ENCODE measurements at places on chromosomes 6 and 20.

DNA sequence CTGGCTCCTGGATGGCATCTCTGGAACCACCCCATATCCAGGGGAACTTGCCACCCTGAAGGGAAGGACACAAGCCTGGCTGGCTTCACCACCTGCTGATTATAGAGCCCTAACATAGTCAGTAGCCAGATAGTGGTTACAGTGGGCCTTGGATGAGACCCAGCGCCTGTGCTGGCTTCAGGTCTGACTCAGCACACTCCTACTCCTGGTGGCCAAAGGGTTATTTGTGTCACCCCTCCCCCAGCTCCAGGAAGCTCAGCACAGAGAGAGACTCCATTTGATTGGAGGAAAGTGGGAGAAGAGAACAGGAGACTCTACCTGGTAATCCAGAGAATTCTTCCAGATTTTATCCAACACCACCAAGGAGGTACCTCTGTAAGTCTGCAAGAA lies 12.8 kb downstream of the SNX14 start:
- DNase-seq: no peak

GRCh38 chr6:150639823-150640331 lies 40.2 kb downstream of the PLEKHG1 start:
- no peak for DNase-seq

- peak; percentile 56 for DNase-seq
Measured at GRCh38 chr6:31541059-31541657, 645 bp downstream of the DDX39B start.

DNA sequence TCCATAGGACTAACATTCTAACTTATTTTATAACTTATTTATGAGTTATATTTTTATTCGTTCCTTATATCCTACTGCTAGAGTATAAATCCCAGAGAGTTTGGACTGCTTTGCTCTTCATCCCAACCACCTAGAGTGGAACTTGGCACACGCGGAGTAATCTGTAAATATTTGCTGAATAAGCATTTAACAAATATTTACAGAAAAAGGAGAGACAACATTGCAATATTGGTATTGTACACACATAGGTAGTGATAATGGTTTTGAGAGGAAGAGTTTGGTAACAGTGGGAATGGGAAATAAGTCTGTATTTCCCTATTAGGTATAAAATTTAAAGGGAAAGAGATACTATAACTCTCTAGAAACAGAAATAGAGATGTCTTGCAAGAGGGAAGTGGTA lies 634.8 kb upstream of the CITED2 start:
- DNase-seq: no peak

DNA sequence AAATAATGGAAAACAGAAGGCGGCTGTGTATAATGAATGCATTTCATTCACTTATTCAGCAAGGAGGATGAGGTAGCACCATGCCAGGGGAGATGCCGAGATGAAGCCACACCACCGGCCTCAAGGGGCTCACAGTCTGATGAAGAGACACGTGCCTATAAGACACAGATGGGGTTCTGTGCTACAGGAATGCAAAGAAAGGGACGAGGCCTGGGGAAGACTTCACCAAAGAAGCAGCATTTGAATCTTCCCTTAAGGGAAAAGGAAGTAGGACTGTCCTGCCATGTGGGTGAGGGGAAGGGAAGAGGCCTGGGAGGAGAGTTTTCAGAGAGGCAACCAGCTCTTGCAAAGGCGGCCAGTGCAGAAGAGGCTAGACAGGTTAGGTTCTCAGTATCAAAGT lies 98.9 kb downstream of the PSMG4 start:
- DNase-seq: no peak

DNA sequence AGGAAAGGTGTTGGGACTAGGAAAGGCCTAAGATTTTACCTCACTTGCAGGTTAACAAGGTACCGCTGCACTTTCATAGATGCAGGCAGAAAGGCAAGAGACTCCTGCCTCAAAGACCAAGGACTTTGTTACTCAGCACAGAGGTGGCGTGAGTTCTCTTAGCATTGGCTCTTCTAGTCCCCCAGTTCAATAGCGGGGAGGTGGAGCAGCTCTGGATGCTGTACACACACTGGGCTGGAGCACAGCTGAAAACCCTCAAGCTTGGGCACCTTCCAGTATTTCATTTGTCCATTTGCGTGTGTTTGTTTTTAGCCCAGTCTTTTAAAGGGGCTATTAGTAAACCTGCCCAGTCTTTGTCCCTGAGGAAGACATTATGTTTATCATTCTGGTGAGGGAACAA lies 345.2 kb downstream of the FARS2 start:
- no peak for DNase-seq

GRCh38 chr6:85747666-85748065 lies 105.0 kb upstream of the SYNCRIP start:
- no peak for DNase-seq

DNA sequence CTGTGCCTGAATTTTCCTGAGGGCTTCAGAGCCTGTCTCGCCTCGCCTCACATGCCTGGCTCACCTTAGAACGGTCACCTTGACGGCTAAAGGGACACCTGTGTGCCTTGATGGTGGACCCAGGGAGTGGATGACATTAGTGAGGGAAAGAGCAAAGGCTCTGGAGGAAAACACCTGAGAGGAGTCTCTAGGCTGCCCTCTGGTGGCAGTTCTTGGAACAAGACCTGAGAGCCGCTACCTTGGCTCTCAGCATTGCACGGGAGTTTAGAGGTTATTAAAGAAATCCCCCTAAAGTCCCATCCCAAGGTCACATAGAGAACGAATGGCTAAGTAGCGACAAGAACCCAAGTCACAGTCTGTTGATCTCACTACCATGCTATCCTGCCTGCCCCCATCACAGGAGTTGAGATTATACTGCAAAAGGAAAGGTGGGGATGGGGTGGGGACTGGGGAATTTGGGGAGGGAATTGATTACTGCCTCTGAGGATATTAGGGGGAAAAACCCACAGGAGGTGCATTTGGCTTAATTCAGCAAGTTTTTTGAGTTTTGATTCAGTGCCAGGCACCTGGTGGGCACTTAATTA lies 7.9 kb upstream of the CDSN start:
- DNase-seq: peak; percentile 84

DNA sequence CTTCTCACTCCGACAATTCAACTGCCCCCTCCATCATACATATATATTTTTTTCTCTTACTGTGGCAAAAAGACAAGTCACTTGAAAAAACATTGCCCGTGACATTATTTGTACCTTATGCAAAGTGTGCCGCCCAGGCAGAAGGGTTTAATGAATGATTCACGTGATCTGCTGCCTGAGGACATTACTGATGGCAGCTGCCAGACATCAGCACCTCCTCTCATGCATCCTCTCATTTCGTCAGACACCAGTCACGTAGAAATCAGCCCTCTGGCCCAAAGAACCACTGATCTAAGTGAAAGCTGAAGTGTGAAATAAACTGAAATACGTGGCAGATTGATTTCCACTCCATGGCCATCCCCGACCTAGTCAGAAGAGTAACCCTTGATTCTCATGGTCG lies 218.8 kb upstream of the PDE10A start:
- DNase-seq: no peak

- DNase-seq: no peak
Measured at GRCh38 chr6:147911686-147912085, 403.2 kb downstream of the SAMD5 start.

- no peak for DNase-seq
Measured at GRCh38 chr20:8386991-8387390, 254.9 kb downstream of the PLCB1 start.

DNA sequence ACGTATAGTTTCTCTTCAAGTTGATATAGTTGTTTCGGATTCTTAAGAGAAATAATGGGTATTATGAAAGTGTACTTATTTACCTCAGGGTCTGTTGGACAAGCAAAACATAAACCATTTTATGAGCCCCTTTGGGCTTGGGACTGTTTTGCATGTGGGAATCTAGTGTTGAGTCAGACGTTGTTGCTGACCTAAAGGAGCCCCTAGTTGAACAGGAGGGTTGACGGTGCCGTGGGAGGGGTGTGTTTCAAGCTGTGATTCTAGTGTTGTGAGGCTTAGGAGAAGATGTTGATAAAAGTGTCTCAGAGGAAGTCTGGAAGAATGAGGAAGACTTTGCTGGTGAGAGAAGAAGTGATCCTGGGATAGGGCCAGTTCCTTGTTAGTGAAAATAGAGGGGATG lies 140.0 kb downstream of the ARID1B start:
- DNase-seq: no peak

DNA sequence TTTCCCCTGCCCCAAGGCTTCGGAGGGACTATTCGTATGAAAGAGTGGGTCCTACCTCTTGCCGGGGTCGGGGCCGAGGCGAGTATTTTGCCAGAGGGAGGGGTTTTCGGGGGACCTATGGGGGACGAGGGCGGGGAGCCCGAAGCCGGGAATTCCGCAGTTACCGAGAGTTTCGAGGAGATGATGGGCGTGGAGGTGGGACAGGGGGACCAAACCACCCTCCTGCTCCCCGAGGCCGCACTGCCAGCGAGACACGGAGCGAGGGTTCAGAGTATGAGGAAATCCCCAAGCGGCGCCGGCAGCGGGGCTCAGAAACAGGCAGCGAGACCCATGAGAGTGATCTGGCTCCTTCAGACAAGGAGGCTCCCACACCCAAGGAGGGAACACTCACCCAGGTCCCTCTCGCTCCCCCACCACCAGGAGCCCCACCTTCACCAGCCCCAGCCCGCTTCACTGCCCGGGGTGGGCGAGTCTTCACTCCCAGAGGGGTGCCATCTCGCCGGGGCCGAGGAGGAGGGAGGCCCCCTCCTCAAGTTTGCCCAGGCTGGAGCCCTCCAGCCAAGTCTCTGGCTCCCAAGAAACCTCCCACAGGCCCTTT lies 11.3 kb downstream of the PRRC2A start:
- no peak for DNase-seq

DNA sequence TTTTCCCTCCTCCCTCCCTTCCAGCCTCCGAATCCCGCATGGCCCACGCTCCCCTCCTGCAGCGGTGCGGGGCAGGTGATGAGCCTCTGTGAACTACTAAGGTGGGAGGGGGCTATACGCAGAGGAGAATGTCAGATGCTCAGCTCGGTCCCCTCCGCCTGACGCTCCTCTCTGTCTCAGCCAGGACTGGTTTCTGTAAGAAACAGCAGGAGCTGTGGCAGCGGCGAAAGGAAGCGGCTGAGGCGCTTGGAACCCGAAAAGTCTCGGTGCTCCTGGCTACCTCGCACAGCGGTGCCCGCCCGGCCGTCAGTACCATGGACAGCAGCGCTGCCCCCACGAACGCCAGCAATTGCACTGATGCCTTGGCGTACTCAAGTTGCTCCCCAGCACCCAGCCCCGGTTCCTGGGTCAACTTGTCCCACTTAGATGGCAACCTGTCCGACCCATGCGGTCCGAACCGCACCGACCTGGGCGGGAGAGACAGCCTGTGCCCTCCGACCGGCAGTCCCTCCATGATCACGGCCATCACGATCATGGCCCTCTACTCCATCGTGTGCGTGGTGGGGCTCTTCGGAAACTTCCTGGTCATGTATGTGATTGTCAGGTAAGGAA lies at the start of gene OPRM1:
Gene OPRM1 (plus strand): TSS at position 10 of the 612 bp plus-strand sequence. CDS start 305 bp downstream, at position 315.
- DNase-seq: peak; percentile 9

DNA sequence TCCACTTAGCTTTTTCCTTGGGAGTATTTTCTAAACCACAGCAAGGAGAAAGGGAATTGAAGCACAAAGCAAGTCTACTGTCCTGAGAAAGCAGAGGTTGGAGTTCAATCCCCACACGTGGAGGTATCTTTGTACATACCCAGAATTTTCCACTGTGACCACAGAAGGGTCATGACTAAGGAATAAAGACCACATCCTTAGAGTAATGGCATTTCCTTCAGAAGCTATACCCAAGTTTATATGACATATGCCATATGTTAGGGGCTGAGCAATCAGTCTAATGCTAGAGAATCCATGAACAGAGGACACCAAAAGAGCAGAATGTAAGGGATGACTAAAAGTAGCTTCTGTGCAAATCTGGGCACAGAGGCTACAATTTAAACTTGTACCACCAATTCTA lies 46.4 kb downstream of the ATG5 start:
- no peak for DNase-seq

GRCh38 chr6:108782179-108783041 lies 65.8 kb upstream of the ARMC2 start:
- DNase-seq: peak; percentile 73

GRCh38 chr6:37100745-37101144 lies 69.2 kb upstream of the PIM1 start:
- no peak for DNase-seq

DNA sequence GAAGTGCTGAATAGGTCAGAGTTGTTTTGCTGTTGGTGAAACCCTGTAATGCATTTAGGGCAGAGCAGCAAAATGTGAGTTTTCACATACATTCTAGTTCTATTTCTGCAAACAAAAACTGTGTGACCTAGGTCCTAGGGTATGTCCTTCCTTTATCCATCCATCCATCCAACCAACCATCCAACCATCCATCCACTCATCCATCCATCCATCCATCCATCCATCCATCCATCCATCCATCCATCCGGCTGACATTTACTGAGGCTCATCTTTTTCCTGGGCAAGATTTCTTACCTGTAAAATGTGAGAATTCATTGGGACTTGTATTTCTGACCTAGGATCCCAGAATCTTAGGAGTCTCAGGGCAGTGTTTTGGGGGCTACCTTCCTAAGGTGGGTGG lies 14.5 kb downstream of the PNPLA1 start:
- no peak for DNase-seq

DNA sequence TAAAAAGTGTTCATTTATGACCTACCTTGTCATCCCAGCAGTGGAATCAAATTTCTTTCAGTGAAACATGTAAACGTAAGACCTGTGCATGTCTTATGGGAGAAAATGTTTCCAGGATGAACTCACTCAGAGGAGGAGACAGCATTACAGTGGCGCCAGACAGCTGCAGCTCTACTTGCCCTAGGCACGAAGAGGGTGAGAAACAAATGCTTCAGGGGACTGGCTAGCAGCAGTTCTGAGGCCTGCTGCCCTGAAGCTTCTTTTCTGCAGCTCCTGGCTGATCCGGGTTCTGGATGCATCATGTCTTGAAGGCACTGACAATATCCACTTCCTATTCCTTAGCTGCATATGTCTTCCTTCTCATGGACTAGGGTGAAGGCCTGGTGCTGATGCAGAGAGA lies 120.2 kb downstream of the QRSL1 start:
- no peak for DNase-seq

Measured in stimulated activated CD4-positive, alpha-beta T cell treated with anti-CD3 and anti-CD28 coated beads, Interleukin-2, amount 100 ng/mL, for 48 hours (primary cell).